ENCODE measurements at places on chromosomes 4 and X.

- no peak for DNase-seq
Observed at GRCh38 chr4:140703463-140703862, 52.7 kb downstream of the TBC1D9 start.

- DNase-seq, result no peak
Observed at GRCh38 chr4:87499403-87500091, 29.6 kb downstream of the SPARCL1 start.

DNA sequence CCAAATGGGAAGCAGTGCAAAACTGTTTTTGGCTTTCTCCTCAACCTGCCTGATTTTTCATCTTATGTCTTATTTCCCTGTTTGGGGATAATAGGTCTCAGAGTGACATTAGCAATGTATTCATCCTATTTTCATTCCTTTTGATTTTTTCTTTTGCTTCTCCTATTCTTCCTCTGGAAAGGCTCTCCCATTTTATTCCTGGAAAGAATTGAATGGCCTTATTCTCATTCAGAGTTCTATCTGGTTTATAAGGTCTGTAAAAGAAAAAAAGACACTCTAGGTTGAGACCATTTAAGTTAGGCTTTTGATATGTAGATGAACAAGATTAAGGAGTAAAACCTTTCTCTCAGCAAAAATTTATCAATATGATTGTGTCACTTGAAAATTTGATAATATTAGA, 27.8 kb upstream of the ALB start:
- DNase-seq, result no peak

DNA sequence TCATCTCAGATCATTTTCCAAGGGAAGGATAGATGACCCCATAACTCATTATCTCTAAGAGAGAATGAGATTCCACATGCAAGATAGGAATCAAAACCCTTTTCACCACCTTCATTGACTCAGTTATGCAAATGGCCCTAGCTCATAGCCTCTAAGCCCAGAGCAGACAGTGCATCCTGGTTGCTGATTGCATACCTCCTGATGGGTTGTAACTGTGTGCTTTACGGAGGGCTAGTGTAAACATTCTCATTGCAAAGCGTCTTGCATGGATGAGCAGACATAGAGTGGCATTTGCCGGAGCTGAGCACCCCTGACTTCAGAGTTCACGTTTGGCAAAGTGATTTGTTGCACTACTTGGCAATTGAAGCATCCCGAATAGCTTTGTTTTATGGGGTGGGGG, 151.0 kb downstream of the VCX3A start:
- no peak for DNase-seq

DNA sequence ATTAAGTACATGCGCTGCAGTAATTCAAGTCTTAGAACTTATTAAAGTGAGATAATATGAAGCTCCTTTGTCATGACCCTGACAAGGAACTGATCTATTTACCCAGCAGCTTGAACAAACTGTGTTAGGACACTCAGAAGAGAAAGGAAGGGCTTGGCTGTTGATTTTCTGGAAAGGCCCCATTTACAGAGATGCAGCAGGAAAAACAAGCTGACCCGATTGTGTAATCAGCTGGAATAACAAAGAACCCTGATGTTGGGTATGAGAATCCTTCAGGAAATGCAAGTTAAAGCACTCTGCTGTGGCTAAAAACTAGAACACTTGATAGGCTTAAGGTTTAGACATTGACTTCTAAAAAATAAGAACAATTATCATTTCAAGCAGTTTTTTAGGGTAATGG, 64.8 kb downstream of the TBC1D9 start:
- DNase-seq, result no peak

- DNase-seq, result no peak
Observed at GRCh38 chr4:40289366-40290188, 45.6 kb upstream of the CHRNA9 start.

- DNase-seq, result no peak
Observed at GRCh38 chr4:2095236-2096072, 36.3 kb downstream of the NAT8L start.

DNA sequence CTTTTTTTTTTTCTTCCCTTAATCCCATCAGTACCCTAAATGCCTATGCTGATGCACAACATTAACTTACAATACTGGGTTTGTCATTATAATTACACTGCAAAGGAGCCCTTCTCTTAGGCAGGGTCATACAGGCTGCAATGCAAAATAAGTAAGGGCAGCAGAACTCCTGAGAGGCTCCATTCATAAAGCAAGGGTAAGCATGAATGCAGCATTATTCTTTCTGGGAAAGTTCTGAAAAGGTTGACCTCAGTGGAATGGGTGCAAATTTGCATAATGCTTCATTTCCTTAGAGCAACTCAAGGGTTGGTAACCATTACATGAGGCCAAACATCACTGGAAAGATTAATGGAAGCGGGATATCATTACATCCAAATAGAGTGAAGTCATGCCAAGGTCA, 789.2 kb downstream of the KLHL13 start:
- no peak for DNase-seq

DNA sequence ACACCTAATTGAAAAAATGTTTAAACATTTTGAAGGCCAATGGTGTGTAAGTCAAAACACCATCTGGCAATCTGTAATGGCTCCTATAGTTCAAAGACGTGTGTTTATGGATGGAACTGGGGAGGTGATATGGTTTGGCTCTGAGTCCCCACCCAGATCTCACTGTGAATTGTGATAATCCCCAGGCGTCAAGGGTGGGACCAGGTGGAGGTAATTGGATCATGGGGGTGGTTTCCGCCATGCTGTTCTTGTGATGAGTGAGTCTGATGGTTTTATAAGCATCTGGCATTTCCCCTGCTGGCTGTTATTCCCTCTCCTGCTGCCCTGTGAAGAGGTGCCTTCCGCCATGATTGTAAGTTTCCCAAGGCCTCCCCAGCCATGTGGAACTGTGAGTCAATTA, 52.2 kb downstream of the ADRA2C start:
- no peak for DNase-seq

GRCh38 chr4:158578476-158578875, 56.8 kb downstream of the RXFP1 start:
- no peak for DNase-seq

DNA sequence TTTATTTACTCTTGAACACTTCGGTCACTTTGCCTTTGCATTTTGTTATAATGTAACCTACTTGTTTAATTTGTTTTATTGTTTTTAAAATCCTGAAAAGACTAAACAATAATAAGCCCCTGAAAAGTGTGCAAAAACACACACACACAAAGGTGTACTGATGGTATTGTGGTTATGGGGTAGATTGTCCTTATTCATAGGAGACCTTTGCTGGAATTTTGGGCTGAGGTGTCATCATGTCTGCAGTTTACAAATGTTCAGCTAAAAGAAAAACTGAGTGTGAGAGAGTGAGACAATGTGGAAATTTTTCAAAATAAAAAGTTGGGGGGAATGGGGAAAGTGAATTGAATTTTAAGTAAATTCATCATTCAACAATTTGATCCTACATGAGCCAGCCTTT, 174.9 kb downstream of the QDPR start:
- DNase-seq, result no peak

DNA sequence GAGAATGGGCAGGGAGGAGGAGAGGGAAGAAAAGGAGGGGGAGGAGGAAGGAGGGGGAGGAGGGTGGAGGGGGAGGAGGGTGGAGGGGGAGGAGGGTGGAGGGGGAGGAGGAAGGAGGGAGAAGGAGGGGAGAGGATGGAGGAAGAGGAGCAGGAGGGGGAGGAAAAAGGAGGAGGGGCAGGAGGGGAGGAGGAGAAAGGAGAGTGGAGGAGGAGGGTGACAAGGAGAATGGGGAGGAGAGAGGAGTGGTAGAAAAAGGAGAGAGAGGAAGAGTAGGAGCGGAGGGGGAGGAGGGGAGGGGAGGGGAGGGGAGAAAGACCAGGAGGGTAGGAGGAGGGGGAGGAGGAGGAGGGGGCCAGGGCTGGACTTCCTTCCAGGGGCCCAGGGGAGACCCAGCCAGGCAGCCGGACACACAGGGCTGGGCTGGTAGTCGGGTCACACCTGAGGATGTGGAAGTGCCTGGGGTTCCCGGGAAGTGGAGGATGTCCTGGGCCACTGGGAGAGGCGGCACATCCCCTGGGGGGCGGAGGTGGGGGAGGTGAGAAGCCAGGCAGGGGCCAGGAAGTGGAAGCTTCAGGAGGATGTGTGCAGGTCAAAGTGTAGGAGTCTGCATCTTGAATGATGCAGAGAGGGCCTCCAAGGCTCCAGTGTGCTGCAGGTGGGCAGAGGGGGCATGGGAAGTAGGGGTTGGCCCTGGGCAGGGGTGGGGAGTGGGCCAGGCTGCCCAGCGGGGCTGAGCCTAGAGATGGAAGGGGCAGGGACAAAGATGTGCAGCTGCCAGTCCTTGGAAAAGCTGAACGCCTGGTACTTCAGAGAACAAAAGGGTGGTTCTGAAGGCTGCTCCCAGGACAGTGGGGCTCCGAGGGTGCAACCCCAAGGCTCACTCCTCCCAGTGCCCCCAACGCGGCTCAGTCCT, 18.8 kb downstream of the IL3RA start:
- DNase-seq, result no peak

- DNase-seq, result no peak
Observed at GRCh38 chr4:80306260-80306659, 29.3 kb upstream of the CFAP299 start.

DNA sequence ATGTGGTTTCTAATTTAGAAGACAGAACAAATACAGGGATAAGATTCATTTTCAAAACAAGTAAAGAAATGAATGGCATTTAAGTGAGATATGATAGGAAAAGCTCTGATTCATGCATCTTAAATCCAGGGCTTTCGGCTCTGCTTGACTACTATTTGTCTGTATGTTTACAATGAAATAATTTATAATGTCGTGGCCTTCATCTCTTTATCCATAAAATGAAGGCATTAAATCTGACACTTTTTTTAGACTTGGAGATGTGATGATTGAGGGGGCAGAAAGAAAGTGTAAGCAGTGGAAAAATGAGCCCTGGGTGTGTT, 115.7 kb upstream of the KIT start:
- DNase-seq, result no peak

- DNase-seq, result no peak
Observed at GRCh38 chrX:23554304-23554703, 113.0 kb upstream of the PRDX4 start.

GRCh38 chr4:184237612-184238011, 19.9 kb upstream of the ENPP6 start:
- no peak for DNase-seq

- no peak for DNase-seq
Observed at GRCh38 chr4:20506827-20507226, 193.4 kb upstream of the PACRGL start.

GRCh38 chrX:5916945-5917344, 311.7 kb downstream of the NLGN4X start:
- DNase-seq, result no peak

DNA sequence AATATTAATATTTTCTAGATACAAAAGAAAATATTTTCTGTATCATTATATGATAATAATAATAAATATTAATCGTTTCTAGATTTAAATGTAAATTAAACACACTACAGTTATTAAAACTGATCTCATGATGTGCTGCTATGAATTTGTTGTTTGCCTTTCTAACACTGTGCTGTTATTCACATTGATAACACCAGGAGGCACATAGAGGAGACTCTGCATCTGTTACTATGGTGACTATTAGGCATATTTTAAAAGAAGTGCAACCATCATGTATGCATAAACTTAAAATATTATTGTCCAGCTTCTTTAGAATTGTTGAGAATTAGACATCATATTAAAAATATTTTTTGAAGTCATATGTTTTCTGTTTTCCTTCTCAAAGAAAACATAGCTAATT, 11.8 kb upstream of the PDGFC start:
- DNase-seq, result no peak

- no peak for DNase-seq
Observed at GRCh38 chr4:82721819-82722423, 76.7 kb downstream of the SCD5 start.

GRCh38 chr4:128854433-128854832, 44.9 kb downstream of the JADE1 start:
- DNase-seq, result no peak
